Prostate gland (tissue), 2 donors: ENCODE measurements at places on chromosomes 4 and X. TPM values are rescaled to one million over a fixed set of nuclear protein-coding genes. Genes with fewer than 3 reads are reported as not detected.

The PLK4 gene
- total RNA-seq: 14.6 TPM

The BMPR1B gene
- 28.6 TPM for total RNA-seq

The NUDT11 gene
- 114 TPM for total RNA-seq

GRCh38 chrX:136185401-136186022, 38.2 kb downstream of the FHL1 start:
- DNase-seq: no peak

DNA sequence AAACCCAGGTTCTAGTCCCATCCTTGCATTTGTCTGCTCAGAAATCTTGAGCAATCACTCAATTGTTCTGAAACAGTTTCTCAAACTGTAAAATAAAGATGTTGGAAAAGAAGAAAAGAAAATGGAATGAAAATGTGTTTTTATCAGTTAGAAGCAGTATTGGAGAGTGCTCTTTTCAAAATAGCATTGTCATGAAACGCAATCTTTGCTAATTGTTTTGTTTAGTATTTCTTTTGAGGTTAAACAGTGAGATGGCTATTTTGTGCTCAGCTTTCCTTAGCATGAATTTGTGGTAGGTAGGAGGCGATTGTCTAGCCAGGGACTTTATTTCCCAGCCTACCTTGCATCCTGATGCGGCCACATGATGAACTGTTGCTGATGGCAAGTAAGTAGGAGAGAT, 10.6 kb upstream of the HPF1 start:
- DNase-seq: no peak

DNA sequence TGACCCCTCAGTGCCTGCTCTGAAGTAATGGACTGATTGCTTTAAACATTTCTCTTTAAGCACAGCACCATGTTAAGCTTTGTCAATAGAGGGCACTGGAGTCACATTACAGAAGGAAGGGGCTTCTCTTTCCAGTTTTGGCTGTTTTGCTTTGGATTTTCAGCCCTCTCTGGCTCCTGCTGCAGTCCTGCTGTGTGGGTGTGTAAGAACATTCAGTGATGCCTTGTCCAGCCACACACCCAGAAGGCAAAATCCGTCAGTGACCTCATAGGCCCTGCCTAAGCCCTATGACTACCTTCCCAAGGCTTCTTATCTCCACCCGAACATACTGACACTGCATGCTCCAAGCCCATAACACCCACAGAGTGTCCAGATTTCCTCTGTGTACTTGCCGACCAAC, 215.3 kb upstream of the CTSO start:
- no peak for DNase-seq

DNA sequence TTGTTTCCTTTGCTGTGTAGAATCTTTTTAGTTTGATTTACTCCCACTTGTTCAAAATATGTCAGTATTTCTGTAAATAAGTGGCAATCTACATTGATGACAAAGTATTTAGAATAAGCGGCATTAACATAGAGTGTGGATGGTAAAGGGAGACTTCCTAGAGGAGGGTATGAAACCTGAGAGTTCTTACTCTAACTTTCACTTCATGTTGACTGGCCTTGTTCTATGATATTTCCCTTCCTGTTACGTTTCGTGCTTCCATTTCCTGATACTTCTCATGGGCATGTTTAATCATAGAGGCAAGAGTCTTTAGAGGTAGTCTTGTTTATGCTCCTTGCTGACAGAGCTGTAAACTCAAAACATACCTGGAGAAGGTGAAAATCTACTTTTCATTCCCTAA, 408.9 kb downstream of the GLUD2 start:
- DNase-seq: no peak

DNA sequence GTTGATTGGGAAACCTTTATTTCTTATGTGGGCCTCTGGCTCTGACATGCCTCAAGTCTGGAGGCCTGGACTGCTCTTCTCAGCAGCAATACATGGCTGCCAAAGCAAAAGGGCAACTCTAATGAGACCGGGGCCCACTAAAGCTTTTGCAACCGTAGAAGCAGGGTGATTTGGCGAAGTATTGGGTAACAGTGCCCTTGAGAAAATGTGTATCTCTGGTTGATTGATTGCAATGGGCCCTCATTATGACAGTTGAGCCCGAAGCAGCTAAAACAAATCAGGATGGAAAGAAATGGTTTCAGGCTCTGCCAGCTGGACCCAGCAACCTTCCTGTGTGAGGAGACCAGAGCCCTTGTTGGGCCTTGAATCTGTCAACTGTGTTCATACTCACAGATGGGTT, 73.4 kb downstream of the CLCN4 start:
- no peak for DNase-seq

DNA sequence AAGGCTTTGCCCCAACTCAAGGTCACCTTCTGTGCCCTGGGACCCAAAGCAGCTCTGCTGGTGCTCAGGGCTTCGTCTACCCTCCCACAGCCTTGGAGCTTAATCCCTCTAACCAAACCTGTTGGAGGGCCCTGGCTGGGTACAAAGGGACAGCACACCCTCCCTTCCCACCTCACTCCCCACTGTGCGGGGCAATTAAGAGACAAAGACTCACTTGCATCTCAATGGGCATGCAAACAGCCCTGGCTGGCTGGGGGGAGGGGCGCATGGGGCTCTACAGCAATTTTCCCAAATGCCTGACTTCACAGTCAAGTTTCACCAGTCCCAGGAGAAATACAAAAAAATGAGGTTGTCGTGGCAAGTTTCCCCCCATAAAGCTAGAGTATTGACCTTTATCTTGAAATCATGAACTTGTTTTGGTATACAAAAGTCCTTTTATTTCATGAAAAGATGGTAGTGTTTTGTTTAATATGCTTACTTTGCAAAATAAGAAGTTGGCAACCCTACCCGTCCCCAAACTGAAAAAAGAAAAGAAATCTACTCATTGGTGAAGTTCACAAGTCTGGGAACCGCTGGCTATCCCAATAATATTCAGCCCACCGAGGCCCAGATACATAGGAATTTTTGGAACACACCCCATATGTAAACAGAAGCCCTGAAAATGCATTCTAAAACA, 4.1 kb upstream of the CD99L2 start:
- no peak for DNase-seq

DNA sequence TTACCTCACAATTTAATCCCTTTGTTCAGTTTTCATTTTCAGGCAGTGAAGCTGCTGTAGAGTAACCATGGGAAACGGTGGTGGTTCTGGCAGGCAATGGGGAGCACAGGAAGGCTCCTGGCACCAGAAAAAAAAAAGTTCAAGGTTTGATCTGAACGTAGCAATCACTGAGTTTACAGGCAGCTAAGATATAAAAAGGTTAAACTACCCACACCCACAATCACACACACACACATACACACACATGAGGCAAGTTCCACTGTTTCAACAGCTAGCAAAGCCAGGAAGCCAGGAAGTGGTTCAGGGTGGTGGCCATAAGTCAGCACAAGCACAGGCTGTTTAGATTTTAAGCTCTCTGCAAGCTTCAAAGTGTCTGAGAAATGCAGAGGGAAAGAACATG, at the start of gene SULT1B1:
SULT1B1 (minus strand) TSS at position 166 of the 400 bp plus-strand sequence. CDS start 5,403 bp downstream, outside the sequence.
- DNase-seq: no peak
